Activated CD4-positive, alpha-beta T cell treated with anti-CD3 and anti-CD28 coated beads, Interleukin-2, Interleukin-6, amounts not matched to agents 100 ng/mL and 50 ng/mL, durations not matched to agents 16 hours and 8 hours (primary cell): ENCODE measurements at places on chromosomes 3 and 15.

DNA sequence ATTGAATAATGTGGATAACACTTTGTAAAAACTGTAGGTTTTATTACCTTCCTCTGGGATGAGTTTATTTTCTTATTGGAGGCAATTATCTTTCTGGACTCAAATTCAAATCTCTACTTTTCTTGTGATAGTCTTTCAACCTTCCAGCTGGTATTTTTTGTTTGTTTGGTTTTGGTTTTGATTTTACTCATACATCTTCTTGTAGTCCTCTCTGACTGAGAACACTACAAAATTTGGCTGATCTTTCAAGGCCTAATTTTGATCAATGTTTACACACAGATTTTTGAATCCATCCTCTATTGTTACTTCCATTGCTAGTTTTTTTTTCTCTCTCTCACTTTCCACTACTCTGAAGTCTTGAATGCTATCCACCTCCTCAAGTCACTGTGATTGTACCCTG lies 303.8 kb upstream of the NECTIN3 start:
- DNase-seq = peak; percentile 34

GRCh38 chr3:41126472-41126871 lies 72.8 kb upstream of the CTNNB1 start:
- no peak for DNase-seq

GRCh38 chr3:143825513-143825912 lies 22.8 kb downstream of the SLC9A9 start:
- peak; percentile 76 for DNase-seq

- no peak for DNase-seq
These were observed 60.5 kb upstream of the ACKR4 start for GRCh38 chr3:132536442-132537153.

DNA sequence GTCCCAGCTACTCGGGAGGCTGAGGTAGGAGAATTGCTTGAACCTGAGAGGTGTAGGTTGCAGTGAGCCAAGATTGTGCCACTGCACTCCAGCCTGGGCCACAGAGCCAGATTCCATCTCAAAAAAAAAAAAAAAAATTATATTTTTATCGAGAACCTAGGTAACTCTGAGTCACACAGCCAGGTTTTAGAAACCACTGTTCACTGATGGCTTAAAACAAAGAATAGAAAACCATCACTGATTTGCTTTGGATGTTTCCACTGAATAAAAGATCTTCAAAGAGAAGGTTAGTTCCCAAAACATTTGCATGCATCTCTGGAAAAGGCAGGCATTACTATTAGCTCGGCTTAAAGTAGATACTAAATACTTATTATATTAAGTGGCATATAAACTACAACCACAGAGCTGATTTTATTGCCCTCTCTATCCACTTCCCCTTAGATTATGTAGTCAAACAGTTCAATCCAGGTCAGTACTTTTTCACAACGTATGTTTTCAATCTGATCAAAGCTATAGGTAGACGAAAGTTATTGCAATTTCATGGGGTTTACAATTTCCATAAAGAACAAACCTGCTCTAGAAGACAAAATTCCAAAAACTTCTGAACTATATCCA lies 1.4 kb downstream of the B4GALT4 start:
- DNase-seq = no peak
